ENCODE measurements at places on chromosomes 7 and 10.

DNA sequence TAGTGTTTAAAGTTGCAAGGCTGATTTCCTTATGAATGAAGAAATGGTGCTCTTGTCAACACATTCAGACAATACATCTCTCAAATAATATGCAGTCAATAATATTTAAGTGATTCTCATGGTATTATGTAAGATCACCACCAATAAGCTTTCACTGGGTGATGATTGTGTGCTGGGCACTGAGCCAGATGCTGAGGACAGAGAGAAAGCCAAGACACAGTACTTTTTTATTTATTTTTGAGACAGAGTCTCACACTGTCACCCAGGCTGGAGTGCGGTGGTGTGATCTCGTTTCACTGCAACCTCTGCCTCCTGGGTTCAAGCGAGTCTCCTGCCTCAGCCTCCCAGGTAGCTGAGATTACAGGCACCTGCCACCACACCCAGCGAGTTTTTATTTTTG is 130.6 kb upstream of the LSM8 start:
- no peak for DNase-seq

GRCh38 chr10:14775656-14776055 is 959 bp upstream of the FAM107B start:
- DNase-seq = no peak

GRCh38 chr10:69742928-69743602 is 58.6 kb upstream of the COL13A1 start:
- no peak for DNase-seq

- DNase-seq = no peak
Observed at GRCh38 chr10:31384589-31384949, 65.6 kb downstream of the ZEB1 start.

- DNase-seq = peak; percentile 69
Observed at GRCh38 chr7:2510909-2511768, 8.4 kb upstream of the LFNG start.

DNA sequence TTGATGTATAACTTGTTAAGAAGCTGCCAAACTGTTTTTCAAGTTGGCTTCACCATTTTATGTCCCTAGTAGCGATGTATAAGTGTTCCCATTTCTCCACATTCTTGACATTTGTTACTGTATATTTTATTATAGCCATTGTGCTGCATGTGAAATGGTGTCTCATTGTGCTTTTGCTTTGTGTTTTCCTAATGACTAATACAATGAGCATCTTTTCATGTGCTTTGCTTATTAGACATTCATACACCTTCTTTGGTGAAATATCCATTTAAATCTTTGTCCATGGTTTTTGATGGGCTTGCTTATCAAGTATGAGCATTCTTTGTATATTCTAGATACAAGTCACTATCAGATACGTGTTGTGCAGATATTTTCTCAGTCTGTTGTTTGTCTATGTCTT is 203.0 kb downstream of the CCSER2 start:
- DNase-seq = no peak

GRCh38 chr10:33385686-33386085 is 51.2 kb upstream of the NRP1 start:
- no peak for DNase-seq

- DNase-seq = no peak
Observed at GRCh38 chr10:129685271-129685670, 218.2 kb downstream of the MGMT start.

DNA sequence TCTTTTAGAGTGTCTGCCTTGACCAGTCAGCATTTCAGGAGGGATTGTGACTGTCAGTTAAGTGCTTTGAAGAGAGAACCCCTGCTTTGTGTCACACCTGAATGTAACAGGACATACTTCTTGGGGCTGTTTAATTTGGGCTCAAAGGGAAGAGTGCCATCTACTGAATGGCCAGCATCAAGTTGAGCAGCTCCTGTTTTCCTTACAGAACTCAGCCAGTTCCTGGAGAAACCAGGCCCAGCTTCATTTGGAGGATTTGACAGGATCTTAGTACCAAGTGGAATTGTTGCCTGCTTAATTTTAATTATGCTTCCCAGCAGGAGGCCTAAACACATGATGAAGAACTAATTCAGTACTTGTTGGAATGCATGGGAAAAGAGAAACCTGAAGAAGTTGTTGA is 8.3 kb downstream of the ADD3 start:
- DNase-seq = no peak

GRCh38 chr7:107697321-107698049 is 36.9 kb downstream of the SLC26A4 start:
- DNase-seq = no peak

DNA sequence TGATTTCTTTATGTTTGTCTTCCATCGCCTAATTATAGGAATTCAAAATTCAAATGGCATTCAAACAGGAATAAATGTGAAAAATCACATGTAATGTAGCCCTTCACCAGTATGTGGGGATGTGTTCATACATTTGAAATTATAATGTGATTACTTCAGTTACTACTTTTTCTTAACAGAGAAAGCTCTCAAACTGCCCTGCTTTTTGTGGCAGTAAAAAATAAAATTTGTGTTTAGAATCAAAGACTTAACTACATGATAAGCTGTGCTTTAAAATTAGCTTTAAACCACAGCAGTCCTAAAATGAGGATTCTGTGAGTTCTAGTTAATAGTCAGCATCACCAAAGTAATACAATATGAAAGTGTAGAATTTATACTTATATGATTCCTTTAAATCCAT is 7.8 kb upstream of the HERC4 start:
- no peak for DNase-seq

DNA sequence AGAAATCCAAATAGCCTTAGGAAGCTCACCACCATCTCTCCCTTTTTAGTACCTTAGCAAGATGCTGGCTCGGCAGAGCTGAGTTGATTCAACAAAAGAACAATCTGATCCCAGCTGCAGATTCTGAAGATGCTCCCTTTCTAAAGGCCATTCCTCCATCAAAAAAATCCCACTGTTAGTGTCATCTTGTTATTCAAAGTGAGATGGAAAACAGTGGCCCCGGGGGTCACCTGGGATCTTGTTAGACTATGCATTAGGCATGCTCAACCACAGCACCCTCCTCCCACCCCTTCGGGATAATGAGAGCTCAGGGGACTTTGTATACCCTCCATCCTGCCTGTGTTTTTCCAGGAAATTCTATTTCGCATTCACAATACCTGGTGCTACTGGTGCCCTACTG is 2.4 kb downstream of the NCAPG2 start:
- DNase-seq = no peak

GRCh38 chr7:33807779-33808482 is 97.4 kb upstream of the BMPER start:
- DNase-seq = no peak

GRCh38 chr7:37100735-37101331 is 347.8 kb downstream of the ELMO1 start:
- no peak for DNase-seq

GRCh38 chr7:105768898-105769507 is 107.4 kb downstream of the ATXN7L1 start:
- DNase-seq = no peak

DNA sequence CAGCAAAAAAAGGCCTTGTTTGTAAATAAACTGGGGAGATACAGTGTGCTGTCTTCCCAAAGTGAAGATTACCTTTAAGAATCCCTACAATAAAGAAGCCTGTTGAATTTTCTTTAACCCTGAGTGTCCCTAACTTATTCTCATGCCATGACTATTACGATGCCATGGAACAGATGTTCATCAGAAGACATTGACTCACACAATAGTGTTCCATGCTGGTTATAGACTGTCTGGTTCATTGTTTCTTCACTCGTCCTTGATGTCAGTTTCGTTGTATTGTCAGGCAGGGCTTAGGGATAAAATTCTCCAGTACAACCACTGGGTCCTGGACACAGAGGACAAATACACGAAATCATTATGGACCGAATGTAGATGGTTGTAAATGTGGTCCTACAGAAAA is 36.2 kb upstream of the BMPER start:
- DNase-seq = no peak

GRCh38 chr7:41504214-41504980 is 198.5 kb downstream of the INHBA start:
- DNase-seq = no peak

GRCh38 chr10:76558996-76559891 is 1078.4 kb downstream of the KCNMA1 start:
- DNase-seq = no peak

DNA sequence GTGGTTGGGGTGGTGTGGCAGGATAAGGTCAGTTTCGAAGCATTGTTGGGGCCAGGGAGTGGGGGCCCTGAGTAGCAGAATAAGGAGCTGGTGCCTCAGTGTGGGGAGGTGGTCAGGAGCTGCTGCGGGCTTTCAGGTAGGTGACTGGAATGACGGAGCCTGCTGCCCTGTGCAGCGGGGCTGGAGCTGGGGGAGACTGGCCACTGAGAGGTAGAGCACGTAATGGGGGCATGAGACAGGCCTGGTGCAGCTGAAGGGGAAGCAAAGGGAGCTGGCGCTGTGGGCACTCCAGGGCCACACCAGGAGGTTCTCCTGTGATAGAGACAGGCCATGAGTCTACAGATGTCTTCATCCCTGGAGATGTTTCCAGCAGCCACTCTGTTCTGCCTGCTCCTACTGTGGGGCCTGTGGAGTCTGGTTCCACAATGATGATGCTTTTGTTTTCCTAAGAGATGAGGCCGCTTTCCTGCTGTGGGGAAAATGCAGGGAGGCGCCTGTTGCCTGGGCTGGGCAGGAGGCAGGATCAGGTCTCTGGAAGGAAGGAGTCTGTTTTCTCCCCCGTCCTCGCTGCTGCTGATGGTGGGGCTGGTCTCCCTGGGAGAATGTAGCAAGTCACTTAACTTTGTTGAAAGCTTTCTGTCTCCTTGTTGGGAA is 31.1 kb downstream of the NUB1 start:
- DNase-seq = no peak

DNA sequence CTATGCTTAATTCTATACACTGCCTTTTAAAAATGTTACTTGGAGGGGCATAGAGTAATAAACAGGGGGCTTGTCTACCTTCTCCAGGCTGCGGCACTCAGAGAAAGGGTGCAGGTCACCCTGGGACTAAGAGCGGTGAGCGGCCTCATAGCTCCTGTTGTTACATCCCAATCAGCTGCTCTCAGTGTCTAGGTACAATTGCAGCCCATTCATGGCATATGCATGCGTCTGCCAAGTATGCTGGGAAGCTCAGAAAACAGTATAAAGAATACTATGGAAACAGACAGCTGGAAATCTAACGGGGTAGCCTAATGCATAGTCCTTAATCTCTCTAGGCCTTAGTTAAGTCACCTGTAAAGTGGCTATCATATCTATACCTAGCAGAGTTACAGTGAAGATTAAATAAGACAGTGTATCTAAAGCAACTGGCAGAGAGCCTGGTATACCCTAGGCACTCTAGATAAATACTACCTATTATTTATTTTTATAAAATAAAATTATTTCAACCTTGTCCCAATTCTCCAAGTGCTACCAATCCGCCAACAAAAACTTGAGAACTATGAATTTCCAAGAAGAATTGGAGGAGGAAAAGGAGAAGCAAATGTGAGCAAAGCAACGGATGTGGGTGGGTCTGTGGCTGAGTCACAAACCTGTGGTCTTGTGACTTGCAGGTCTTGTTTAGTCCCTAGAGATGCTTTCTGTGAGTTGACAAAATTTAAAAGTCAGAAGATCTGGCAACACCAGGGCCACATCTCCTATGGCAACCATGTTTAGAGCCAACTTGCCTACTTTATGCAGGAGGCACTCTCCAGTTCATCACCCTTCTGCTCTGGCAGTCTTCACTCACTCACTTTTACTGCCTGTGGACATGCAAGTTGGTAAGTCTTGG is 183.0 kb downstream of the RAPGEF5 start:
- DNase-seq = no peak

GRCh38 chr10:12924911-12925310 is 76.6 kb downstream of the CCDC3 start:
- DNase-seq = no peak

- no peak for DNase-seq
Observed at GRCh38 chr10:100265821-100266485, 1.5 kb downstream of the CWF19L1 start.

DNA sequence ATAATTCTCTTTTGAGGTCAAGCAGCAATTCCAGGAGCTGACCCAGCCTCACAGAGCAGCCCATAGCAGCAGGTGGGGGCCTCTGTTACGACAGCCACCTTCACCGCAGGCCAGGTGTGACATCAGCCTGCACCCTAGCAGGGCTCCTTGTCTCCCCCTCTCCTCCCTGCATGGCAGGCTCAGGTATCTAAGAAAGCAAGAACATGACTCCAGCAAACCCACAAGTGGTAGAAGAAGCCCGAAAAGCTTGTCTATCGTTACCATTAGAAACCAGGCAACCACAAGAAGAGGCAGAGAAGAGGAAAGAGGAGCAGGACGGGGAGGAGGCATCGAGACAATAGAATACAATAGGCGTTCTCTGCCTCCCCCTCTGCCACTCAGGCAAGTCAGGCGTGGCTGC is 104.0 kb upstream of the PRR15 start:
- no peak for DNase-seq

GRCh38 chr10:71801361-71801760 is 28.0 kb upstream of the VSIR start:
- no peak for DNase-seq

DNA sequence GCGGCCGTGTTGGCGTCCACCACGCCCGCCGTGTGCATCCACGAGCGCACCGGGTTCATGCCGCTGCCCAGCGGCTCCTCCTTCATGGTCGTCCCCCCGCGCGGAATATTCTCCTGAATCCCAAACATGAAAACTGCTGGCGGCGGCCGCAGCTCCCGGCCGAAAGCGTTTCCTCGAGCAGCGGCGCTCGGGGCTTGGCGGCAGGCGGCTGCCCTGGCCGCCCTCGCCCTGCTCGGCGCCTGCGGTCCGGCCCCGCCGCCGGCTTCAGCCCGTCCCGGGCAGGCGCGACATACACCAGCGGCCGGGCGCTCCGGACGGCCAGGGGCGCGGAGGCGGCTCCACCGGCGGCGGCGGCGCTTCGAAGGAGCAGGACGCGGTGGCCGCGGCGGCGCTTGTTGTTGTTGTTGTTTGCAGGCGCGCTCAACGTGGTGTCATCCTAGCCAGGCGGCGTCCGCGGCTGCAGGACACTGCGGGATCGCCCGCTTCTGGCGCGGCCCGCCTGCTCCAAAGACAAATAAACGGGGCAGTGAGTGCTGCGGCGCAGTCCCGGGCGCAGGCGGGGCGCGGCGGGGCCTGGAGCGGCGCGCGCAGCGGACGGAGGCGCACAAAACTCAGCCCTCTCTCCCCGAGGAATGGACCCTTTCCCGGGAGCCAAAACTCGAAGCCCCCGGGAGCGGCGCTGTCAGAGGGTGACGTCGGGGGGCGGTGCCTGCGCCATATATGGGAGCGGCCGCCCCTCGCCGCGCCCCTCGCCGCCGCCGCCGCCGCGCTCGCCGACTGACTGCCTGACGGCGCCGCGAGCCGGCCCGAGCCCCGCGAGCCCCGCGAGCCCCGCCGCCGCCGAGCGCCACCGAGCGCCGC is at the start of gene EBF3:
TSS of gene EBF3 (minus strand) at position 634 of the 861 bp plus-strand sequence. CDS start at position 128, 506 bp downstream.
- no peak for DNase-seq

Data from activated CD4-positive, CD25-positive, alpha-beta regulatory T cell treated with anti-CD3 and anti-CD28 coated beads, Interleukin-2, amount 50 U/mL, for 72 hours (primary cell).